CD8-positive, alpha-beta T cell (primary cell): ENCODE measurements at places on chromosomes 2 and 18.

DNA sequence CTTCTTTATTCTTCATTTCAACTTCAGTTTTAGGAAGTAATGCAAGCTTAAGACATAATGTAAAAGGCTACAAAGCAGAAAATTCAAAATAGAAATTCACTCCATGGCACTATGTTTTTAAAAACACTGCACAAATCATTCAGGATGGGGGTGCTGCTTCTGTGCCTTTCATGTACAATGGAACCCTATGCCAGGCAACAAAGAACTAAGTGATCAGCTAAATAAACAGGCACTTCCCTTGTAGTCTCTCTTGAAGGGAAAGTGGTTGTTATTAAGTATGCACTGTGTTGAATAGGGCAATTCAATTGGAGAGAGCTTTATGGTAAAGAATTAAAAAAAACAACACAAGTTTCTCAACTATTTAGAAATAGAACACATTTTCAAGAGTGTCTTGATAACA is 10.9 kb upstream of the ERBB4 start:
- no peak for DNase-seq

GRCh38 chr2:214856137-214856536 is 46.7 kb upstream of the BARD1 start:
- DNase-seq, result no peak

DNA sequence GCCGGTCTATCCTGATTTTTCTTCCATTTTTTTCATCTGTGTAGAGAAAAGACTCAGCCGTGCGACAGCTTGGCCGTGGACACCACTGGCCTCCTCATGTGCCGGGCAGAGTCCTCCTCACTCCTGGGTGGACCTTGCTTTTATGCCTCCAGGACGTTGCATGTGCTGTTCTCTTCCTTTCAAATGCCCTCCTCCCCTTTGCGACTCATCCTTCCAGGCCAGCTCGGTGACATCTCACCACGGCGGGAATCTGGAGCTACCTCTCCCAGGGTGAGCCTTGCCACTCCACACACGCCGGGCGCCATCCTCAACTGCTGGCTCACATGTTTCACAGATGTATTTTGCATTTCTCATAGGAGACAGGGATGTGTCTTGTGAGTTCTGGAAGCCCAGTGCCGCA is 198.5 kb upstream of the HDAC4 start:
- no peak for DNase-seq

GRCh38 chr18:74796841-74797576 is 199.3 kb downstream of the ZNF407 start:
- DNase-seq, result no peak

GRCh38 chr2:235085476-235085875 is 133.7 kb downstream of the SH3BP4 start:
- no peak for DNase-seq

- DNase-seq, result no peak
Measured at GRCh38 chr2:866887-867286, 83.8 kb upstream of the SNTG2 start.

DNA sequence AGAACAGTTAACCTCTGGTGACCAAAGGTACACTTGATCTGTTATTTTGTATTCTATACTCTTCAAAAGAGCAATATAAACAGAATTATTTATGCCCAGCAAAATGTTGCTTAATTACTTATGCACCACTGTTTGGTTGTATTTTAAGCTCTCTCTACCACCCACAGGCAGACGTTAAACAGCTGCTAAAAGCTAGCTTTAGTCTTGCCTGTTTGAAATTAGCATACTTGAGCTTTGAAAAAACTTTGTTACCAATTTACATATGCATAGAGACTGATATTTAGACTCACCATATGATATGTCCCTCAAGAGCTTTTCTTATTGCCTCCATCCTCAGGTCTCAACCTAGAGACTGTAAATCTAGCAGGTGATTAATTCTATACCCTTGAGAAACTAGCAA is 426.9 kb downstream of the NR4A2 start:
- DNase-seq, result no peak

DNA sequence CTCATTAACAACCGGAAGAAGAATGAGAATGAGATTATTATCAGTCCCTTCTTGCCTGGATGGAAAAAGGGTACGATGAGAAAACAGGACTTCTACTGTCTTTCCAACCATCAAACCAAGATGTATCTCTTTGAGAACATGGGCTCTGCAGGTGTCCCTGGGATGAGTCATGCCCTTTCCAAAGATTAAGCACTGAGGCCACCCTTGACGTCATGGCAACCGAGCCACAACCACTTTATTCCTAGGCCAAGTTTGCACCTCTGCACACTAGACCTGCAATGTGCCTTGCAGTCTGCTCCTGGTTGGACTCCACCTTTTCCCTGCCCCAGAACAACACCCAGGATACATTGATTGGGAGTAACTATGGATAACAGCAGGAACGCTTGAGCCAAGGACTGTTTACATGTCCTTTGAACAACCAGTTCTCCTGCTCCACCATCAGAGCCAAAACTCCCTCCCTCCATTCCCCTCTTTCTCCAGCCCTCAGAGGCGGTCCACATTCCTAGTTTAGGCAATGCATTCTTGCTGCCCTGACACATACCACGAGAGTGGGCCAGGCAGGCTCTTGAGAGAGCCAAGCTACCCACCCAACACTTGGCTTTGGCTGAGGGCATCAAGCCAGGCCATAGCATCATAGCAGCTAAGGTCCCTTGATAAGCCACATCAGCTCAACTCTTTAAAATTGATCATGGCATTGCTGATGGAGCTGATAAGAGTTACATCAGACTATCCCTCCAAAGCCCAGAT is 310.7 kb downstream of the TNS1 start:
- no peak for DNase-seq

DNA sequence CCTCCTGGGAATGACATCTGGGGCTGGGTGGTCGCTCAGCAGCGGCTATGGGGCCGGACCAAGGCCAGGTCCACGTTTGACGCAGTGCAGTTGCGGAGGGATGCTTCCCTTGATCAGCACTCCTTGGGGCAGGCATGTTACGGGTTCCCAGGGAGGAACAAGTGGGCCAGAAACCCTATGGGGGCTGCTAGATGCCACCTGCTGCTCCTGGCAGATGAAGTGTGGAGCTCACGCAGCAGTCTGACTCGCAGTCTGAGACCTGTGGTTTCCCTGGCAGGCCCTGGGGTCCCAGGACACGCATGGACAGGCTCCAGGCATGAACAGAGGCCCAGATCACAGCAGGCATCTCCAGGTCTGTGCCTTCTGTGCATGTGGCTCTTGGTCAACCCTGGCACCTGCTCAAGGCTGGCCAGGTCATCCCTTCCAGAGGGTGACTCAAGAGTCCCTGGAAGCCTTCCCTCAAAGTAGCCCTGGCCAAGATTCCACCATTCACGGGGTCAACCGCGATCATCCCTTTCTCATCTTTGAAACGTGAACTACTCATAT is 20.0 kb downstream of the KCNF1 start:
- DNase-seq, result no peak

- no peak for DNase-seq
Measured at GRCh38 chr18:24398540-24398939, 916 bp upstream of the OSBPL1A start.

DNA sequence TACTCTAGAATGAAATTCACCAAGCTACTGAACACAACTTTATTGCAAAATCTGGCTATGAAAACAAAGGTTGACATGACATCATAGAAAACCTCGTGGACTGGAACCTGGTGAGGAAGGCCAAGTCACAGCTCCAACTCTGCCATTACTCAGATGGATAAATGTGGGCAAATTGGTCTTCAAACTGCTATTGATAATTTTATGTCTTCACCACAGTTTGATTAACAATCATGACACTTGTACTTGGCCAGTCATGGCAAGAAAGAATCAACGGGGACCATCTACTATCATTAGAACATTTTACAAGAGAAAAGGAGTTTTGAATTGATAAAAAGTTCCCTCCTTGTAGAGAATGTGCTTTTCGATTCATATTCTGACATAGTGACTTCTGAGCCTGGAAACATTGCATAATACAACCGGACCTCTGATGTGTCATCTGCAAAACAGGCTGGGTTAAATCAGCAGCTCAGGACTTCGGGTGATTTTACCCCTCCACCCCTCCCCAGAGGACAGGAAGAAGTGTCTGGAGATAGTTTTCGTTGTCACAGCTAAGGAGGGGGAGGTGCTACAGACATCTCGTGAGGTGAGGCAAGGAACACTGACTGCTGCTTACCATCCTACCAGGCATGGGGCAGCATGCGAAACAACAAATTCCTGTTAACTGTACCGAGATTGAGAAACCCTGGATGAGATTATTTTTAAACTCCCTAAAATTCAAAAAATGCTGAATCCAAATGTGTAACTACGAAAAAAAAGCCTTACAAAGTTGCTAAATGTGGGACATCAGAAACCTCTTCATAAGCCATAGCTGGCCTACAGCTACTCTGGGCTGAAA is 8.4 kb downstream of the L3MBTL4 start:
- no peak for DNase-seq

GRCh38 chr2:65450393-65450792 is 18.0 kb upstream of the SPRED2 start:
- DNase-seq, result no peak

GRCh38 chr18:55214969-55215368 is 255.7 kb upstream of the CCDC68 start:
- no peak for DNase-seq

DNA sequence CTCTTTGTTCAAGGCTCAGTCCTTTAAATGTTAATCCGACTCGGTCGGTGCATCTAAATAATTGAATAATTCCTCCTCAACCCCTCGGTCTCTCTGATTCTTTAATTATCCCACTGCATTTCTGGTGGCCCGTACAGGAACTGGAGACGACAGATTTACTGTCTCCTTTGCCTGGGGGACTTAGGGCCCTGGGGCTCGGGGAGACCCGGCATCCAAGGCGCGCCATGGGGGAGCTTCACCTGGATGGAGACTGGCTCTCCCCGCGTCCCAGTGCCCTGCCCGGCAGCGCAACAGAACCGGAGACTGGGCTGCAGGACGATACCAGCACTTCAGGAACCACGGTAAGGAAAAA is 47.7 kb upstream of the SELENOI start:
- DNase-seq, result no peak

DNA sequence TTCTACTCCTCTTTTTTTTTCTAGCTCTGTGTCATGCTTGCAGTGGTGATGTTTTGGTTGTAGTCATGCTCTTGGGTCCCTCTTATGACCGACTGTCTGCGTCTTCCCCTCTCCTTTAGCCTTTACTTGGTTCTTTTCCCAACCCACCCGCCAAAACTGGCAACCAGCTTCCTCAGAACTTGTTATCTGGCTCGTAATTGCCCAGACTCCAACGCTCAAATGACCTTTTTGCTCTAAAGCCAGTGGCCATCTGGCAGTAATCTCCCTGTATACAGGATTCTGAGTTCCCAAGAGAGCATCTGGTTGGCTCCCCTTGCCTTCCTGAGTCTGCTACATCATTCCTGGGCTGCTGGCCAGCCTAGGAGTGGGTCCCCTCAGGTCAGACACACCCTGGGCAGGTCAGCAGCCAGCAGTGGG is 147.2 kb downstream of the MGAT5 start:
- no peak for DNase-seq

DNA sequence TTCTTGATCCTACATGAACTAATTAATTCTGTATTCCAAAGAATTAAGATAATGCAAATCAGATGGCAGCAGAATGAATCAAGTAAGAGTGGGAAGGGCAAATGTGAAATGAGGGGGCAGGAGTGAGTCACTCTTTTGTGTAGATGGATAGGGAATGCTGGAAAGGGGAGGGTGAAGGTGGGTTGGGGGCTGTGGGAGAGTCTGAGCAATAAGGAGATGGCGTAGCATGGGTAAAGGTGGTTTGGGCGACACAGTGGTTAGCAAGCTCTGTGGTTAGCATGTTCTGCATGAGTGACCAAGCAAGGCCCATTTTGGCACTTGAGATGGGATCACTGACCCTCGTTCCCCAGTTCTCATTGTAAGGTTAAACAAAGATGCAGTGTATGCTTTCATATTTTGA is 20.4 kb downstream of the GPD2 start:
- no peak for DNase-seq

GRCh38 chr18:41128545-41128944 is 826.5 kb upstream of the PIK3C3 start:
- no peak for DNase-seq

DNA sequence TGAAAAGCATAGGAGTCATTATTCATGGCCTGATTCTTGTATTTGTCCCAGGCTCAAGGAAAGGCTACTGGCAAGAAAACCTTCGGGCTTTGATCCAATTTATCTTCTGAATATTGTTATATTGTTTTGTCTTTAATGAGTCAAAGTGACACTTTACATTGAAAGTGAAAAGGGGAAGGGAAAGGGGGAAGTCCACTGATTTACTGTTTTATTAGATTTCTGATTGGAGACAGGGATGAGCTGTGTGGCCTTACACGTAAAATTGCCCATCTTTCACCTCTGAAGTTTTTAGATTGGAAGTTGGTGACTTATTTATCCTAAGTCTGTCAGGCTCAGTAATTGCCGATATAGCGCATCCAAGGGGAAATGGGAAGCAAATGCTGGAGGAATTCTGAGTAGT is 843.8 kb upstream of the LRRTM1 start:
- no peak for DNase-seq

- DNase-seq, result no peak
Measured at GRCh38 chr18:63523660-63524059, 18.5 kb upstream of the SERPINB12 start.

DNA sequence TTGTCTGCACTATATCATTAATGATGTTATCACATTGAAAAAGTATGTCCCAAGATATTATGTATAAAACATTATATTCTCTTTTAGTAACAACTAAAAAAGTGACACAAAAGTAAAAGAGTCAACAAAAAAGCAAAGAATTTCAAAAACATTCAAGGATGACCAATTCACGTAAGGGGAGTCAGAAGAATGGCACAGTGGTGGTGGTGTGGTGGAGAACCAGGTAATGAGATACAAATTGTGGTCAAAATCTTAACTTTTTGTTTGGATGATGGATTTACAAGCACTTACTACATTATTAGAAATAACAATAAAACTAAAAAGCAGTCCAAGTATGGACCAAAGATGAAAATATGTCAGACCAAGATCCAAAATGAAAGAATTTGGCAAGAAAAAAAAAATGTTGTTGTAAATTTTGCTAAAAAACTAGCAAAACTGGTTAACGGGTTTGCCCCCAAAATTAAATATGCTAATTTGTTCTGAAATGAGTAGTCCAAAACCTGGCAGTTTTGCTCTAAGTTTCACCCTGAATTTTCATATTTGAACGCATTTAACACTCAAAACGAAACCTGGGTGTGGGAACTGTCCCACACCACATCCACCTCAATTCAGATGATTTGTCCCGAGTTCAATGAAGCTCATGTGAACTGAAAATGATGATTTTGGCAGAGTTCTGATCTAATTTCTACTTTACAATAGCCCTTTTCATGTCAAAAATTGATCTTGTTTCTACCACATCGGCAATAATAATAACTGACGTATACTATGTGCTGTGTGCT is 135.8 kb downstream of the IKZF2 start:
- peak; percentile 52 for DNase-seq

- no peak for DNase-seq
Measured at GRCh38 chr18:22939649-22940048, 6.5 kb downstream of the RBBP8 start.

DNA sequence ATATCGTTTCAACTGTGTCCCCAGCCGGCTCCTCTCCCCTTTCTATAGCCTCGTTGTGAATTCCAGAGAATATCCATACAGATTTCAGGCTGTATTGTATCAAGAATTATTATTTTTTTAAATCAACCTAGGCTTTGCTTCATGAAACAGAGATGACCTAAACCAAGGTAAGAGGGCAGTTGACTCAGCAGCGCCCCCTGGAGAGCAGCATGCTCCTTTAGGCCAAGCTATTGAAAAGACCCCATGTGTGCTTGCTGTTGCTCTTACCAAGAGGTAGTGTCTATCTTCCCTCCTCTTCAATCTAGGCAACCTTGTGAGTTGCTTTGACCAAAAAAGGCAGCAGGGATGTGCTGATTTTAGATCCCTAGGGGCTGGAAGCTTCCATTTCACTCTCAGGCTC is 426.7 kb upstream of the SMIM21 start:
- no peak for DNase-seq

GRCh38 chr2:3294069-3294468 is 83.5 kb downstream of the EIPR1 start:
- no peak for DNase-seq
